ENCODE measurements at places on chromosomes 2 and 18.
A peak's percentile ranks its signal among the peaks of the same experiment; 100 is the strongest.

- DNase-seq: no peak
Measured at GRCh38 chr2:5187283-5187682, 504.9 kb upstream of the SOX11 start.

- no peak for DNase-seq
Measured at GRCh38 chr2:19198381-19198780, 160.0 kb downstream of the OSR1 start.

- DNase-seq: no peak
Measured at GRCh38 chr2:23622966-23623675, 238.1 kb downstream of the KLHL29 start.

- no peak for DNase-seq
Measured at GRCh38 chr18:64380117-64380516, 231.2 kb upstream of the LINC00305 start.

DNA sequence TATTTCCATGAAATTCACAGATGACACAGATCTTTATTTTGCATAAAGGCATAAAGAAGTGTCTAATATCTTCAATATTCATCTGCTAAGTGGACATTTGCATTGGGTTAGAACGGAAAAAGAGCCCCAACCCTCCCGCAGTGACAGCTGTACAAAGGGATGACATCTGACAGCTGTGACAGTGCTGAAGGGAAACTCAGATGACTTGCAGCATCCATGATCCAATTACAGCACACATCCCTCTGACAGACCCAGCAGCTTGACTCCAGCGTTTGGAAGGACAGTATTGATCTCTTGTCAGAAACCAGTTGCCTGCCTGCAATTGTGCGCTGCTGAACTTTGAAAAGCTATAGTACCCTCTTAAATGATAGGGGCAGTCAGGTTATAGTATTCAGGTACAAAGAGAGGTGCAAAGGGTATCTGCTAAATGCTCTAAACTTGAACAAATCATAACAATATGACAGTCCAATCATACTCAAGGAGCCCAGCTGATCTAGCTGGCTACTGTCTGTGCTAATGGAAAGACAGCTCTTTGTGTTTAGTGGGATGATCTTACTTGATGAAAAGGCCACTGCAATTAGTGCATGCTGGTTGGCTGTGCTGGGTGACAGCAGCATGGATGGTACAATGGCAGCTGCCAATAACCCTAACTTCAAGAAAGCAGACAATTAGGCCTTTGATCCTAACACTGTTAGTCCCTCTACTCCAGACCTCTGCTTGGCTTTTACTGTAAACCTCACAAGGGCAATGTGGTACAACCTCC is 599.2 kb downstream of the NR4A2 start:
- DNase-seq: no peak

- no peak for DNase-seq
Measured at GRCh38 chr2:176096243-176096985, 3.2 kb upstream of the HOXD12 start.

DNA sequence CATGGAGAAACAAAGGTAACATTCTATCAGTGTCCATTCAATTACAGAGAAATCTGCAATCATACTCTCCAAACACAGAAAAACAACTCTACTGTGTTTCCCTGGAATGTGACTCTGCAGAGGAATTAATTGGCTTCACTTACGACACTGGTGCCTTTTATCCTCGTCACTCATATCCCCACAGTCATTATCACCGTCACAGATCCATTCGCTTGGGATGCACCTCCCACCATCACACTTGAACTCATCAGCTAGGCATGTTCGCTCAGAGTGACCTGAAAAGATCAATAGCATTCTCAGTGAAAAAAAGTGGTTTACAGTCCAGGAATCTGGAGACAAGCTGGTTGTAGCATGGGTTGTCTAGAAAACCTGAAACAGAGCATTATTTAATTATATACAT is 124.3 kb downstream of the DHRS9 start:
- DNase-seq: no peak

GRCh38 chr2:102975996-102976975 is 214.5 kb downstream of the TMEM182 start:
- no peak for DNase-seq

- DNase-seq: no peak
Measured at GRCh38 chr2:113237604-113238160, 41.0 kb downstream of the PAX8 start.

- DNase-seq: no peak
Measured at GRCh38 chr2:112142525-112143078, 4.4 kb downstream of the FBLN7 start.

GRCh38 chr2:229130522-229130921 is 140.6 kb downstream of the PID1 start:
- DNase-seq: no peak

DNA sequence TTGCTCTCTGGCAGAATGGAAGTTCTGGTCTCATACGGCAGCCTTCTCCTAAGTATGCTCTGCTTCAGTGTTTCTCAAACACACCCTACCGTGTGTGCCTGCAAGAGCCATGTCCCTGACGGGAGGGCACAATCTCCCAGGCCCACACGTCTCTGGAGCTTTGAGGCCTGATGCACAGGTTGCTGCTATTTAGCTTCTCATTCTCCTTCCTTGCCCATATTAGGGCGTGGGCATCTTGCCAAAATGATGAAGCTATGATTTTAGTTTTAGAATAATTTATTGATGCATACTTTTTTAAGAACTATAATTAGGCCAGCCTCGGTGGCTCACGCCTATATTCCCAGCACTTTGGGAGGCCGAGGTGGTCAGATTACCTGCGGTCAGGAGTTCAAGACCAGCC is 107.9 kb downstream of the RNF144A start:
- no peak for DNase-seq

DNA sequence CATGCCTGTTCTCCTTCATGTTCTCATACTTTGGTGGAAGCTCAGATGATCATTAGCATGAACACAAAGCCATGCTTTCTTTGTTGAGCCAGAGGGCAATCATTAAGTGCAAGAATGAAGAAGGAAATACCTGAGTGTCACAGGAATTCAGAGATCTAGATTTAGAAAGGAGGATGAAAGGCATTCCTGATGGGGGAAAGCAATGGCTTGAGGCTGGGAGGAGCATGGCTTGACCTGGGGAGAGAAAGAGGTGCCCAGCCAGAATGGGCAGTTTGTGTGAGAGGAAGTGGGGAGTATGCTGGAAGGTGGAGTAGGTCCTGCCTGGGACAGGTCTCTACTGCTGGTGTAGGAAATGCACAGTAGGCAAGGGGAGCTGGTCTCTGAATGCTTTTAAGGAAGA is 35.1 kb downstream of the SLC4A3 start:
- DNase-seq: no peak

DNA sequence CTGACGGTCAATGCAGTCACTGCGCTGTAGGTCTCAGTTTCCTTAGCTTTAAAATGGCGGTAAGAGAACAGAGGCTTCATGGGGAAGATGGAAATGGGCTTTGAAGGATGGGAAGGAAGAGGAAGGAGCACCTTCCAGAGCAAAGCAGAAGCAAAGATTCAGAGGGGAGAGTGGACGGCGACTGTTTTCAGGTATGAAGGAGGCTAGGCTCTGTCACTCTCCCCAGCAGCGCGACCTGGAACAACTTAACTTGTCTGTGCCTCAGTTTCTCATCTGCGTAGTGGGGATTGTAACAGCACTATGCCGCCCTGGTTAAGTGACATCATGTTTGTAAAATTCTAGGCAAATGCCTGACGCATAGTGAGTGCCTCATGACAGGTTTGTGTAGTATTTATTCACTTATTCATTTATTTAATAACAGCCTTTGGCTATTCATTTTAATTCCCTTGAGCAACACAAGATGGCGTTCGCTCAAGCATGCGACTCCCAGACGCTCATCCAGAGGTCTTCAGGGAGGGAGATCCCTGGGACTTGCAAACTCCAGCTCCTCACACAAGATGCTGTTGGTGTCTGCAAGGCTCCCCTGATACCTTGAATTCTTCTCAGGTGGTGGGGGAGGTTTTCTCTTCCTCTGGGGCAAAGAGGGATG is 336.3 kb downstream of the DYSF start:
- DNase-seq: no peak

DNA sequence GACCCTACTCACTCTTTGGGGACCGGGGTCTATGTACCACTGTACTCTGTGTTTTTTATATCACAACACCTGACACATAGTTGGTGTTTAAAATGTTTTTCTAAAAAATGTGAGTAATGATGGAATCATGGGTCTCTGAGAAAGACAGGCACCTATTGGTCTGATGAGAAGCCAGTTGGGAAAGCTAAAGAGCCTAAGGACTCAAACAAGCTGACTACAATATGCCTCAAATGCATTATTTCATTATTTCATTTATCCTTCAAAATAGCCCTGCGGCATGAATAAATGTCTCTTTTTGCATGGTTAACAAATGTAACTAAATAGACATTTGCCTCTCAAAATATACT is 102.9 kb upstream of the SCN1A start:
- DNase-seq: no peak

- no peak for DNase-seq
Measured at GRCh38 chr2:218984239-218985020, 554 bp downstream of the FEV start.

DNA sequence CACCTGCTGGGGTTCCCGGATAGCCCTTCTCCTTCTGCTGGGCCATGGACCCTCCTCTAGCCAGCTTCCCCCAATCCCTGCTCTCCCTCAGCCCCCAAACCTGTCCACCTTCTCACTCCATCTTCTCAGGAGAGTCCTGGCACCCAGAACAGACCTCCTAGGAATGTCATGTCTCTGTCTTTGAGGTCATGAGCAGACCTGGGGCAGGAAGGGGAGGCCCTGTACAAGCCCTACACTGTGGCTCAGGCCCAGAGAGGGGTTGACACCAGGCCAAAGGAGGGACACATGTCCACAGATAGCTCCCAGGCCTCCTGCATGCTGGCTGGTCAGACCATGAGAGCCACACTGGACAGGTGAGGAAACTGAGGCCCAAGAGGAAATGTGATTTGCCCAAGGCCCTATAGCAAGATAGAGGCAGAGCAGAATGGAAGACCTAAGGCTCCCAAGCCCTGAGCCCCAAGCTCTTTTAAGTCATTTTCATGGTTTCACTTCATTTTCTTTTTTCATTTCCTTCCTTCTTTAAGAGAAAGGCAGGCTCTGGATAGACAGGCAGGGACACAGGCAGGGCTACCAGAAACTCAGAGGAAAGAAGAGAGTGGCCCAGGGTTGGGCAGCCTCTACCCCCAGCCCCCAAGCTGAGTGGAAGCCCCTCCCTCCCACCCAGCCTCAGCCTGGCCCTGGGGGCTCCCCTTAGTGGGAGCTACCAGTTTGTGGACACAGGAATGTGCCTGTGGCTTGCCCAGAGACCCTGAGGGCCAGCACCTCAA is 159.7 kb downstream of the SMAD7 start:
- DNase-seq: no peak

- no peak for DNase-seq
Measured at GRCh38 chr2:158094487-158095092, 7.1 kb upstream of the UPP2 start.

GRCh38 chr2:213187833-213188532 is 36.6 kb upstream of the IKZF2 start:
- no peak for DNase-seq

GRCh38 chr2:11726384-11726783 is 20.0 kb upstream of the LPIN1 start:
- DNase-seq: no peak

GRCh38 chr2:150769421-150769820 is 282.0 kb upstream of the RND3 start:
- DNase-seq: no peak

DNA sequence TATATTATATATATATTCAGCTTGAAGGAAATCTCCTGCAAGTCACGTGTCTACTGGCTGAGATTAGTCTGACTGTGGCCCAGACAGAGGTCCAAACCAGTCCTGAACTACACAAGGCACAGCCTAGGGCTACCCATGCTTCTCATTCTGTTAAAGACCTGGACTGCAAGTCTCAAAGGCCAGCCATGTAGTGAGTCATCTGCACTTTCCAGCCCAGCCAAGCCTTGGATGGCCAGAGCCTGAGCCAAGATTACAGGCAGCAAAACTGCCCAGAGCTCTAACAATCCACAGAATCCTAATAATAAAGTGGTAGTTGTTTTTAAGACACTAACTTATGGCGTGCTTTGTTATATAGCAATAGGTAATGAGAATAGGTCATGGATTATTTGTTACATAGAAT is 259.6 kb downstream of the SS18 start:
- DNase-seq: no peak

GRCh38 chr2:111198701-111199100 is 78.0 kb downstream of the BCL2L11 start:
- DNase-seq: no peak

DNA sequence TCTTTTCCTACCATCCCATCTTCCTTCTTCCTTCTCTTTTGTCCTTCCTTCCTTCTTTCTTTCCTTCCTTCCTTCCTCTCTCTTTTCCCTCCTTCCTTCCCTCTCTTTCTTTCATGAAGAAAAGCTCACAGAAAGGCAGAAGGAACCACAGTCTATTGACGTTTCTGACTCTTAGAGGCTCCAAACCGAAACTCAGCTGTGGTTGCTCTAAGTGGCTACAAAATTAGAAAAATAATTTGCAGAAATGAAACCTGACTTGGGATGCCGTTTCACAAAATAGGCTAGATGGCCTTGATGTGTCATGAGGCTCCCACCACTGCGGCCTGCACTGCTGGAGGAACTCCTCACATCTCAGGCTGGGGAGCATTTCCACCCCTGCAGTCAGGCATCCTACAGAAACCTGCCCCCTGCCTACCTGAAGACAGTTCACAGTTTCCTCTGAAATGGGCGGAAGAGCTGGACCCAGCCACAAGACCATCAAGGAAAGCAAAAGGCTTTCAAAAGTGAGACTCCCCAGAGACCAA is 165.6 kb downstream of the SMAD7 start:
- peak; percentile 17 for DNase-seq

DNA sequence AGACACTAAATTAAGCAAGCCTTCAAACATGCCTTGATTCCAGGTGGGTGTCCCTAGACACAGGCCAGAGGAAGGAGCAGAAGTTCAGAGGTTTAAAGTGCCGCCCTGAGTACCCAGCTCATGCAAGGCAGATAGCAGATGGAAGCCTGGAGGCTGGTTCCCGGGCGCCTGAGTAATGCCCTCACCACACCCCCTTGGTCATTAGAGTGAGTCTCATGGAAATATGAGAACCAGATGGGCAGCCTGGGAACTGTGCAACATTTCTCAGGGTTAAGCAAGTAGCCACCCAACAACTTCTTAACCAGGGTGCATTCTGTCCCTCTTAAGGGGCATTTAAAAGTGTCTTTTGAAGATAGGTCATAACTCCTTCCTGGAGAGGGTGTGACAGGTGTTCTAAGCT is 44.1 kb downstream of the TGFA start:
- DNase-seq: no peak

GRCh38 chr18:22933966-22934423 is 867 bp downstream of the RBBP8 start:
- no peak for DNase-seq

DNA sequence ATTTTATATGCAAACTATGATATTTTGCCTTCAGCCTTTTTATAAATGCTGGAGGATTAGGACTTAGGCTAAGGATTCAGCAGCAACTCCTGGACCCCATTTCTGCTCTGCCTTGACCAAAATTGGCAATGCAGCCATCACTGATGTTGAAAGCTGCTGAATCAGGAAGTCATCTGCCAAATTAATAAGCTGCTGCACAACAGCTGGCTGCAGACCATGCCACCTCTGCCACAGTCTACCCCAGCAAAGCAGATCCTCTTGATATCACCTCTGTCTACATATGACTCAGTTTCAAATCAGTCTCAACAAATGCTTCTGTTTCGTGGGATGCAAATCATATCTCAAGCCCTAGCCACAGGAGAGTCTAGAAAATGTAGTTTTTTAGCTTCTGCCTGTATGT is 7.1 kb upstream of the SOS1 start:
- peak; percentile 62 for DNase-seq

All from stimulated activated CD4-positive, alpha-beta T cell treated with anti-CD3 and anti-CD28 coated beads, Interleukin-4, amount 100 ng/mL, for 24 hours (primary cell).